Fibroblast of skin of scalp (primary cell): ENCODE measurements at places on chromosomes 3 and 15.

DNA sequence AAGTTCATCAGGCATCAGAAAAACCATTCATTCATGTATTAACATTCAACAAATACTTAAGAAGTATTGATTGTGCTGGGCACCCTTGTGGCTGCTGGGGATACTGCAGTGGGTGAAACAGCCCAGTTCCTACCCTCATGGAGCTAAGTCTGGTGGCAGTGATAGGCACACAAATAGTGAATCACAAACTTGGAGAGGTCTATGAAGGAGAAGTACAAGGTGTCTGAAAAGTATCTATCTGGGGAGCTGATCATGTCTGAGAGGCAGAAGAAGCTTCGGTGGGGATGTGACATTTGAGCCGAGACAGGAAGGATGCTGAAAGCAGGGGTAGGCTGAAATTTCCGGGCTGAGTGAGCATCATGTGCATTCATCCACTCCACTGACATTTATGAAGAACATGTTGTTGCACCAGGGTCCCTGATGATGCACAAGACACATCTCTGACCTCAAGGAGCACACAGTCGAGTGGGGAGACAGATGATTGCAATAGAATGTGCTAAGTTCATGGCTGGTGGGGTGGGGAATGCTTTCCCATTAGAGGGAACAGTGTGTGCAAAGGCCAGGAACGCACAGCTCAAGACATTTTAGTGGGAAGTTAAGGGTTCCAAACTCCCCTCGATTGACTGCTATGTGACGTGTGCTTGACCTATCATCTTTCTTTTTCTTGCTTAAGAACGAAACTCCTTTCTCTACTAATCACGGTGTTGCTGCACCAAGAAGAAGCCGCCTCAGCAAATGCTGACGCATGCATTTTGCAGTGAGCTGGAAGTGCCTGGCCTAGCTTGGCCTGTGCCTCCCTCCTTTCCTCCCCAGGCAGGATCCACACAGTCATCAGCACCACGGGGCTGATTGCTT lies 309.1 kb upstream of the ICE2 start:
- no peak for DNase-seq

DNA sequence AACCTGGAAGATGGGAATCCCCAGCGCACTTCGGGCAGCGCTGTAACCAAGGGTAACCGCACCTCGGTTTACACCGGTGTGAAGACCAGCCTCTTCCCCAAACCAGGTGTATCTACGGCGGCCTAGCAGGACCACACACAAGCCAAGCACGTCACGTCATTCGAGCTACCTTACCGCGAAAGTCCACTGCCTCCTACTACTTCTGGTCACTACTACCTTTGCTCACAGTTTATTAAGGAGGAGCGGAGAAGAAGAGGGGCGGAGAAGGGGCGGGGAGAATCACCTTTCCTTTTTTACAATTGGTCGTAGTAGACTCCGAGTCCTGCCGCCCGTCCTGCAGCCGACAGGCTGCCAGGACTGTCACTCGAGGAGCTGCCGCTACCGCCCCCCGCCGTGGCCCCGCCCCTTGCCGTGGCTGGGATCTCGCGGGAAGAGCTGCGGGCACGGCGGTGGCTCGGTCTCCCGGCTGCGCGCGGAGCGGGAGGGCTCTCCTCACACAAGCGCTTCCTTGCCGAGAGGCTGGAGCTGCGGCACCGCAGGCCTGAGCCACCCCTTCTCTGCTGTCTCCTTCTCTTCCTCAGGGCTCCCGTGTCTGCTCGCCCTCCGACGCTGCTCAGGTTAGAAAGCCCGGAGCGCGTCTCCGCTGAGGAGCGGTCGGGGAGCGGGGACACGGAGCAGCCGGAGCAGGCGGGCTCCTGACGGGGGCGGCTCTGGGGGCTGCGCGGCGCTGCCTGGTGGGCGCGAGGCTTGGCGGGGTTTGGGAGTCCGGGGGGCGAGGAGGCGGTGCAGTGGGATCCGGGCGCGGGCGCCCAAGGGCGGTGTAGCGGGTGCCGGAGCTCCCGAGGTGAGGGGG lies at the start of gene GLCE:
TSS of gene GLCE (plus strand) at position 495 of the 853 bp plus-strand sequence. CDS start 95,172 bp downstream, outside the sequence.
- peak; percentile 97 for DNase-seq

DNA sequence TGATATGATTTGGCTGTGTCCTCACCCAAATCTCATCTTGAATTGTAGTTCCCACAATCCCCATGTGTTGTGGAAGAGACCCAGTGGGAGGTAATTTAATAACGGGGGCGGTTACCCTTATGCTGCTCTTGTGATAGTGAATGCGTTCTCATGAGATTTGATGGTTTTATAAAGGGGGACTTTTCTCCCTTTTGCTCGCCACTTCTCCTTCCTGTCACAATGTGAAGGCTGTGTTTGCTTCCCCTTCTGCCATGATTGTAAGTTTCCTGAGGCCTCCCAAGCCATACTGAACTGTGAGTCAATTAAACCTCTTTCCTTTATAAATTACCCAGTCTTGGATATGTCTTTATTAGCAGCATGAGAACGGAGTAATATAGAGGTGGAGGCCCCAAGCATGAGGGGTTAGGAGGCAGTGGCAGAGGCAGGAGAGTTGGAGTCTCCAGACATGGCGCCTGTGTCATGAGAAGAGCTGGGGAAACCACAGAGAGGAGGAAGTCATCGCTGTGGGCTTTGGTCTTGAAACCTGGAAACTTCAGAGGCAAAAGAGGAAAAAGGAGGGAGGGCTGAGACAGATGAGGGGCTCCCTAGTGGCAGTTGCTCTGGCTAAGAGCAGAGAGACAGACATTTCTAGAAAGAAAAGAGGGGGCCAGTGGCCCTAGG lies 107.8 kb upstream of the VEPH1 start:
- no peak for DNase-seq

DNA sequence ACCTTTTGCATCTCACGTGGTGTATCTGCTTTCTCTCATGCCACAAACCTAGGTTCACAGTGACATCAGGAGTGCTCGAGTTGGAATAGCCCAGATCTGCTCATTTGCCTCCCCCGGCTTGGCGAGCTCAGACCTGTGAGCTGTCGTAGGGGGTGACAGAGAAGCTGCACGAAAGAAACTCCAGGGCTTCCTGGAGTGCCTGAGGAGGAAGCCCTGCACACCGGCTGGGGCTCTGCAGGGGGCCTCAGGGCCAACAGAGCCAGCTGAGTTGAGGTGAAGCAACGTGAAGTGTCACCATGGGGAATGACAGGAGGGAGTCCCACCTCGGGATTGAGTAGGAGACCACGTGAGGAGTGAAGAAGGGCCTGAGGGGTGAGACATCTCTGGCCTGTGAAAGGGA lies 62.5 kb downstream of the RPN1 start:
- DNase-seq, result no peak

- no peak for DNase-seq
These were observed 72.7 kb downstream of the PEAK1 start for GRCh38 chr15:77347197-77347596.

GRCh38 chr3:177589911-177590381 lies 392.7 kb upstream of the TBL1XR1 start:
- peak; percentile 81 for DNase-seq

GRCh38 chr15:91849749-91850161 lies 3.8 kb upstream of the SLCO3A1 start:
- DNase-seq, result peak; percentile 55

DNA sequence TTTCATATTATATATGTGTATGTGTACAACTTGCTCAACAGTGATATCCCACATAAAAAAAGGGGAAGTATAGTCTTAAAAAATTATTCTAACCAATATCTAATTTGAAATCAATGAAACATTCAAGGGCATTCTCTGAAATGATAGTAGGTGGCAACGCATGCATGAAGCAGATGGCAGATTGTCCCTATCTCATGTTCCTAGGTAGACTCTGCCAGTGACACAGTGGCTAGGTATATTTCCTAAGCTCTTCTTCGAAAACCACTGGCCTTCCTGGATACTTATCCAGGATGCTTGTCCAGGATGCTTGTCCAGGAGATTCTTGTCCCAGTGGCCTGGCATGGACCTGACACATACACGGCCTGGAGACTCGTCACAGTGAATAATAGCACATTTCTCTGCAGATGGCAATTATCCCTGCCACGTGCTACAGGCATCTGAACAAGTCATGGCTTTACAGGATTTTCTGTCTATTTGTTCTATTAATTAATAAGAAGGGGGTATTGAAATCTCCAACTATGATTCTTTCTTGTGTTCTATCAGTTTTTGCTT lies 54.9 kb downstream of the OCA2 start:
- no peak for DNase-seq

DNA sequence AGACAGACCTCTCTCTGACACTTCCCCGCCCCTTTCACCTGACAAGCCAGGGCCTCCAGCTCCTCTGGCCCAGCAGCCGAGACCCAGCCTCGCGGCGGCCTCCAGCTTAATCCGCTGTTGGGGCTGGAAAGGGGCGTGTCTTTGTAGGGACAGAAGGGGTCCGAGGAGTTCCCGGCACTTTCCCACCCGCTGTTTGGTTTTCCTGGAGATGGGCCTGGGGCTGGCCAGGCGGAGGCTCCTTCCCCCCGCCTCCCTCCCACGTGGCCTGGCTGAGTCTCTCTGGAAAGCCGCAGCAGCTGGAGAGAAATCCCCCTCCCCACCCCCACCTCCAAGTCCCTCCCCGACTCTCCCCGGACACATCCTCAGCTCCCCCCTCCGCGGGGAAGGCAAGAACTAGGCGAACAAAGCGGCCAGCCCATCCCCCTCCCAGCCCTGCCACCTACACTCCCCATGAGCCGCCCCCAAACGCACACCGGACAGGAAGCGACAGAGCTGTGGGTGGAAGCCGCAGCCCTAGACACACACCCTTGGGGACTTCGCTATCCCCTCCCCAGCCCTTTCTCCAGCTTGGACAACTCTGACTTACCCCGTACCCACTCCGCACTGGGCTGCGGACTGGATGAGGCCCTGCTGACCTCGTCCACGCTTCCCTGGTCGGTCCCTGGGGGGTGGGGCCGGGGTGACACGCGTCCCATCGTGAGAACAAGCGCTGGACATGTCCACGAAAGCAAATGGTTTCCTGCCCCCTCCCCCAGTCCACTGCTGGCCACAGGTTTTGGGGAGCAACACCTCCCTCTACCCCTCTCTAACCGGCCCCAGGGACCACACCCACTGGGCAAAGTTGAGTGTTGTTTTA lies 1.2 kb downstream of the IGDCC4 start:
- DNase-seq, result peak; percentile 97

DNA sequence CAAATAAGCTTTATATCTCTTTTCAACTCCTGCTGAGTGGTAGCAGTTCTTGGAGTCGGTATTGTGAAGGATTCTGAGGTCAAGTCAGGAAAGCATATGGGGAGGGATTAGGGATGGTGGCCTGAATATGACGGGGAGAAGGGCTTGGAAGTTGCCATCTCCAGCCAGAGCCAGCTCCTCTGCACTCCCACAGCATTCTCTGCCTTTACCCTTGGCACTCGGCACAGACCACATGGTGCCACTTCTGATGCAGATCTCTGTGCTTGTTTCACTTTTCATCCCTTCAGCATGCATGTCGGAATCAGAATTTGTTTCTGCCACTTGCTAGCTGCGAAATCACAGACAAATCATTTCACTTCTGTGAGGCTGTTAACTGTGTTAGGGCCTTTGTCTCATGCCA lies 52.5 kb downstream of the RAB11A start:
- DNase-seq, result no peak

DNA sequence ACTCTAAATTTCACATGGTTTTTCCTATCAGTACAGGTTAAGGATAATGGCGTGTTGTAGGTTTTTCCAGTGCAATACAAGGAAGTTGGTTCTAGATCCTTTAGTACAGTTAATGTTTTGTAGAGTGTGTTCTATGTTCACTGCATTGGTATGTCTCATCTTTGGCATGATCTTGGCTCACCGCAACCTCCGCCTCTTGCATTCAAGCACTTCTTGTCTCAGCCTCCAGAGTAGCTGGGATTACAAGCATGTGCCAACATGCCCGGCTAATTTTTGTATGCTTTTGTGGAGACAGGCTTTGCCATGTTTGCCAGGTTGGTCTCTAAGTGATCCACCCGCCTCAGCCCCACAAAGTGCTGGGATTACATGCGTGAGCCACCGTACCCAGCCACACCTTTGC lies 30.4 kb downstream of the SNRPN start:
- DNase-seq, result no peak

GRCh38 chr3:55906896-55907295 lies 419.8 kb upstream of the WNT5A start:
- no peak for DNase-seq

DNA sequence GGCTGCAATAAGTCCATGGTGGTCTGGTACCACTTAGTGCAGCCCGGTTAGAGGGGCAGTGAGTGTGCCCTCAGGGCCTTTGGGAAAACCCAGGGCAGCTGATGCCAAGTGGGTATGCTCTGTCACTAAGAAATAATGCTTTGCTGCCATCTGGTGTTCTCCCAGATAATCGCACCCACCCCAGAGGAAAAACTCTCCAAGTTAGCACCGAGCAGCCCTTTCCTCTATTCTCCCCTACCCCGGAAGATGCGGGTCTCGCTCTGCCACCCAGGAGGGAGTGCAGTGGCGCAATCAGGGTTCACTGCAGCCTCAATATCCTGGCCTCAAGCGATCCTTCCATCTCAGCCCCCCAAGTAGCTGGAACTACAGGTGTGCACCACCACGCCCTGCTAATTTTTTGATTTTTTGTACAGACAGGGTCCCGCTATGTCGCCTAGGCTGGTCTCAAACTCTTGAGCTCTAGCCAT lies 21.3 kb upstream of the DAPK2 start:
- DNase-seq, result peak; percentile 68

- DNase-seq, result peak; percentile 34
These were observed 155.9 kb upstream of the FEZF2 start for GRCh38 chr3:62529230-62529629.

DNA sequence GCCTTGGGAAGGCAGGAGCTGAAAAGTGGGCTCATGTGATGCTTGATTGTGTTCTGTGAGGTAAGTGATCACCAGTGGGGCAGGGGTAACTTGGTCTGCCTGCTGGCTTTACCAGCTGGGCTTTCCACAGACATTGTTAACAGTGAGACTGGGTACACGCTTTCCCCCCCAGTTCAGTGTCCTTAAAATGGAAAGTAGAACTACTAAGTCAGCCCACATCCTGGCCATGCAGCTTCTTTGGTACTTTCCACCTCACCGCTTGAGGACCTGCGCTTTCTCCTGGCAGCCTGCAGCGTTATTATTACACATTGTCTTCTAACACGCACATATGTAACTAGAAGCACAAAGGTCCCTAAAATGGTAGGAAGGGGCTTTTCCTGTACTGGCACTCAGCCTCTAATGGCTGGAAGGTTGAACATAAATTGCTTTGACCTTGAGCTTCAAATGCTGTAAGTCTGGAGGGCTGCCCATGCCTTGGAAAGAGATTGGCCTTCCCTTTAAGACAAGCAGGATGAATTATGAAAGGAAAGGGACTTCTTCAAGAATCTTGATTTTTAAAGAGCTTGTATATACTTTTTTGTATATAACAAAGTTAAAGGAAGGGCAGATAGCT lies 216.1 kb upstream of the ROPN1 start:
- DNase-seq, result no peak
